Kidney (tissue), 22 donors: ENCODE measurements at places on chromosomes 16 and 17. TPM values are rescaled to one million over a fixed set of nuclear protein-coding genes. Genes with fewer than 3 reads are reported as not detected.

DNA sequence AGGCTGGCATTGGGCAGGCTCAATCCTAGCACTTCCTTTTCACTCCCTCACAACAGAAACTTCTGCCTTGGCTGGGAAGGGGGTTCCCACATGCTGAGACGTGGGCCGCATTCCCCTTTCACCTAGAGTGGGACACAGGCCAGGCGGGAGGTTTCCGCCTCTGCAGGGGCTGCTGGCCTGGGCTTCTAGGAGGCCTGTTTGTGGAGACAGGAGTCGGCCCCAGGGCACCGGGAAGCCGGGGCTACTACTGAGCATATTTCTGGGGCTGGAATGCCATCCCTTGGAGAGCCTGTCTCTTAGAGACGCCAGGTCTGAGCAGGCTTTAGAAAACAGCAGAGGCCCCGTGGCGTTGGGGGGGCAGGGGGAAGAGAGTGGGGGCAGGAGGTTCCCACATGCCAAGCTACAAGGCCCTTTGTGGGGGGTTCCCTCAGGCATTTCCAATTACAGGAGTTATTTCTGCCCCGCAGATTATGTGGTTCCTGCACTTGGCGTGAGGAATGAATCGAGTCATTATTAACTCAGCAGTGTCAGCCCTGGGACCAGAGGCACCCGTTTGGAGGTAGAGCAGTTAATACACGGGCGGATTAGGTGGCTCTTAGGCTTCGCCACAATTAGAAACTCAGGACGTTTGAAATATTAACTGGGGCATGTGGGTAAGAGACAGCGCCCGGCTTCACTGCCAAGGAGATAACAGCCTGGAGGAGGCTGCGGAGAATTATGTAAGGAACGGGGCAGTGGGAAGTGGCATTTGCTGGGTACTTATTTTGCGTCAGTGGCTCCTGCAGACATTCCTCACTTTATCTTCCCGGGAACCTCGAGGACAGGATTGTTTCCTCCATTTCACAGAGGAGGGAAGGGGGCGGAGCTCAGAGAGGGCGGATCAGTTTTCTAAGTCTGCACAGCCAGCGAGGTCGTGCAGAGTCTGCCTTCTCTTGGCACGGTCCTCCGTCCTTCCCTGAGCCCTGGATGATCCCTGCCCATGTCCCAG is 162.5 kb downstream of the MAF start:
- peak; percentile 78 for DNase-seq
- peaks cover 4% of the 10 kb centered on the region for H3K4me1 ChIP-seq
- no peaks in the 10 kb centered on the region for H3K27me3 ChIP-seq
- H3K36me3 ChIP-seq: no peaks in the 10 kb centered on the region
- H3K27ac ChIP-seq: peak overlapping the region; percentile 74

- H3K4me1 ChIP-seq: no peaks in the 10 kb centered on the region
- H3K4me3 ChIP-seq: no peak overlapping the region
- no peaks in the 10 kb centered on the region for H3K27me3 ChIP-seq
- H3K36me3 ChIP-seq: no peaks in the 10 kb centered on the region
- no peak overlapping the region for H3K27ac ChIP-seq
These were observed 60.7 kb upstream of the ADCY9 start for GRCh38 chr16:4176906-4177417.

GRCh38 chr17:78747488-78747887 is 34.6 kb downstream of the CYTH1 start:
- no peak overlapping the region for H3K4me3 ChIP-seq
- H3K27me3 ChIP-seq: no peaks in the 10 kb centered on the region
- no peak for DNase-seq
- peaks cover 20% of the 10 kb centered on the region for H3K4me1 ChIP-seq
- H3K36me3 ChIP-seq: no peaks in the 10 kb centered on the region

Gene EMP2
- 25.8 TPM for total RNA-seq

Gene HOXB8
- 48.7 TPM for total RNA-seq
